Activated T-cell treated with anti-CD3 and anti-CD28 coated beads, Interleukin-2, amount 50 U/mL, for 72 hours (primary cell): ENCODE measurements at places on chromosomes 16 and 17. TPM values are rescaled to one million over a fixed set of nuclear protein-coding genes. Genes with fewer than 3 reads are reported as not detected.
A peak's percentile ranks its signal among the peaks of the same experiment; 100 is the strongest.

The TMEM92 gene
- not detected for total RNA-seq

The KRT33B gene
- total RNA-seq, result not detected

DNA sequence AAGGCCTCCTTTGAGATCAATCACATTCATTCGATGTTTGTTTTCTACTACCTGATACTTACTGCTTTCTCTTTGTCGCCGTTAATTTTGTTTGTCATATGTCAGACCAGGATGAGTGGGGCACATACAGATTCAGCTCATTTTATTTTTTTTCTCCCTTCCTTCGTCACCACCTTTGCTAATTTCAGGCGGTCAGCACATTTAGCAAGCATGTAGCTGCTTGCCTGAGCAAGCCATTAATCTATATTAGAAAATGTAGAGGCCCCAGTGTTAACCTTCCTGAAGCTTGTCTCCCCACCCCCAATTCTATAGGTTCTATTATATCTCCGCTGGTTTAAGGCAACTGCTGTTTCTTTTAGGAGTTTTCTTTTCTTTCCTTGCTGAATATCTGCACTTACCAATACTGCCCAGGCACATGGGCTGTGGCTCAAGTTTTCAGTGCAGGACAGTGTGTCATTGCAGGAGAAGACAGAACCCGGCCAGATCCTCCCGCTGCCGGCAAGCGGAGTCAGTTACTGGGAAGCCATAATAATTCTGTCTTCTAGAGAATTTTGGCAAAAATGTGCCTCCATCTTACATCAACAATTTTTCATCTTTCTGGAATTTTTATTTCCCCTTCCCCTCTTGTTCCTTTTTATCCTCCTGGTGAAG lies 714.3 kb downstream of the WWOX start:
- H3K27ac ChIP-seq, result no peak overlapping the region
- H3K36me3 ChIP-seq, result no peaks in the 10 kb centered on the region
- DNase-seq, result no peak
- no peak overlapping the region for H3K4me3 ChIP-seq
- no peaks in the 10 kb centered on the region for H3K27me3 ChIP-seq

- no peak overlapping the region for H3K27ac ChIP-seq
- no peak overlapping the region for H3K4me3 ChIP-seq
- H3K4me1 ChIP-seq, result no peaks in the 10 kb centered on the region
- H3K27me3 ChIP-seq, result no peaks in the 10 kb centered on the region
- no peak for DNase-seq
Measured at GRCh38 chr17:4448197-4448980, 14.6 kb downstream of the SPNS3 start.

DNA sequence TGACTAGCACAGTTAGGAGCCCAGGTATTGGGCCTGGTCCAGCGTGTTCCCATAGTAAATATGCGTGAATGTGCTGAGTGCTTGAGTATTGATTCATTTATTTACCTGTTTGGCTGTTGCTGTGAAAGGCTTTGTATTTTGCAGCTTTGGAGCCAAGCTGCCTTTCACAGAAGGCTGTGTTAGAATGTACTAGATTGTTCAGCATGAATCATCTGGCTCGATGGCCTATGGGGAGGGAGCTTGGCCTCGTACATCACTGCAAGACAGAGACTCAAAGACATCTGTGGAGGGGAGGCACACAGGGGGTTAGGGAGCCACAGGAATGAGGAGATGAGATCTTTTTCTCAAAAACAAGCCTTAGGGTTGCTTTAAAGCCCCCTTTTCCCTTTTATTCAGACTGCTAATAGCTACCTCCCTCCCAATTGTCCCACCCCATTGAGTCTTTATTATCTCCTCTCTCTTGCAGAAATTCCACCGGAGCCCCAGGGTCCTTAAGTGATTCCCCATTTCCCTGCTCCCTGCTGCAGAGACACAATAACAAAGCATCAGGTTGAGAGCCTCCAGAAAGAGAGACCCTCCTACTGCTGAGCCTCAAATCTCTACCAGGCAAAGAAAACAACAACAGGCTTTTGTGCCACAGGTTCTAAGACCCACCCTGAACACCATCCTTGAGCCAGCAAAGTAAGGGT lies 307.2 kb downstream of the ABCC12 start:
- H3K4me3 ChIP-seq, result no peak overlapping the region
- no peaks in the 10 kb centered on the region for H3K36me3 ChIP-seq
- H3K4me1 ChIP-seq, result no peaks in the 10 kb centered on the region
- no peak for DNase-seq
- no peak overlapping the region for H3K27ac ChIP-seq
- H3K27me3 ChIP-seq, result peaks cover 4% of the 10 kb centered on the region

The LDHD gene
- 0.35 TPM for total RNA-seq

The UTS2R gene
- 0.46 TPM for total RNA-seq

DNA sequence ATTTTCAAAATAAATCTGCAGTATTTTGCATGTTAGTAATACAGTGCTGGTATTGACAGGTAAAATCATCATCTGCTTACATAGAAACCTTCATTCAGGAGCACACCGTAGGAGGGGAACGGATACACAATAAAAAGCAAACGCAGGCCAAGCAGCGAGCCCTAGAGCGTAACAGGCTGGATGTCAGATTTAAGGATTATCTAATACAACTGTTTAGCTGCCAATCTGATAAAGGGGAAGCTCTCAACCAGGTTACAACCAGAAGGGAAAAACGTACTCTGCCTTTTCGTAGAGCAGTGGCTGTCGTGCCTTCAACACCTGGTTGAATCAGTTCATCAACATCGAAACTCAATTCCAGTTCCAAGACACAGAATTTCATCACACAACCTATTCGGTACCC lies 16.4 kb upstream of the CUEDC1 start:
- no peak for DNase-seq
- peaks cover 22% of the 10 kb centered on the region for H3K36me3 ChIP-seq
- H3K4me1 ChIP-seq, result no peaks in the 10 kb centered on the region

- H3K4me1 ChIP-seq, result peaks cover 14% of the 10 kb centered on the region
- no peak overlapping the region for H3K27ac ChIP-seq
- DNase-seq, result no peak
- no peaks in the 10 kb centered on the region for H3K36me3 ChIP-seq
- peaks cover 18% of the 10 kb centered on the region for H3K27me3 ChIP-seq
Measured at GRCh38 chr17:72631949-72632684, 460.4 kb downstream of the SLC39A11 start.

- peak; percentile 77 for DNase-seq
- H3K27me3 ChIP-seq, result peaks cover 24% of the 10 kb centered on the region
- H3K36me3 ChIP-seq, result peaks cover 16% of the 10 kb centered on the region
- peaks cover 59% of the 10 kb centered on the region for H3K4me1 ChIP-seq
Measured at GRCh38 chr17:3762922-3763776, 37.8 kb downstream of the ITGAE start.

The TMEM114 gene
- total RNA-seq, result not detected

DNA sequence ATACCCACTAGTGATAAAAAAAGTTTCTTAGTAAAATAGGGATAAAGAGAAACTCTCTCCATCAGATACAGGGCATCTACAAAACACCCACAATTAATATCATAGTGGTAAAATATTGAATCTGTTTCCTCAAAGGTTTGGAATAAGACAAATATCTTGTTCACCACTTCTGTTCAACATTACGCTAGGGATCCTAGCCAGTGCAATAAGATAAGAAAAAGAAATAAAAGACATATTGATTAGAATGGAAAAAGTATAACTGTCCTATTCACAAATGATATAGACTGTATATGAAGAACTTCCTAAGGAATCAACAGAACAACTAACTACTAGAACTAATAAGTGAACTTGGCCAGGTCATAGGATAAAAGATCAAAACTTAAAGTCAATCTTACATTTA lies 12.9 kb downstream of the LPCAT2 start:
- no peaks in the 10 kb centered on the region for H3K36me3 ChIP-seq
- no peak for DNase-seq
- no peak overlapping the region for H3K27ac ChIP-seq
- no peaks in the 10 kb centered on the region for H3K4me1 ChIP-seq
- no peak overlapping the region for H3K4me3 ChIP-seq

GRCh38 chr16:89295915-89296314 lies 78.4 kb downstream of the ZNF778 start:
- no peaks in the 10 kb centered on the region for H3K36me3 ChIP-seq
- H3K27me3 ChIP-seq, result no peaks in the 10 kb centered on the region
- H3K27ac ChIP-seq, result peak overlapping the region; percentile 59
- H3K4me3 ChIP-seq, result no peak overlapping the region
